CD4-positive, alpha-beta memory T cell (primary cell): ENCODE measurements at places on chromosomes 5 and 9.

- peaks cover 24% of the 10 kb centered on the region for H3K36me3 ChIP-seq
- H3K4me1 ChIP-seq: peaks cover 89% of the 10 kb centered on the region
- no peaks in the 10 kb centered on the region for H3K27me3 ChIP-seq
- peak overlapping the region; percentile 30 for H3K27ac ChIP-seq
- no peak for DNase-seq
These were observed 1.7 kb downstream of the SMIM33 start for GRCh38 chr5:139472386-139473030.

DNA sequence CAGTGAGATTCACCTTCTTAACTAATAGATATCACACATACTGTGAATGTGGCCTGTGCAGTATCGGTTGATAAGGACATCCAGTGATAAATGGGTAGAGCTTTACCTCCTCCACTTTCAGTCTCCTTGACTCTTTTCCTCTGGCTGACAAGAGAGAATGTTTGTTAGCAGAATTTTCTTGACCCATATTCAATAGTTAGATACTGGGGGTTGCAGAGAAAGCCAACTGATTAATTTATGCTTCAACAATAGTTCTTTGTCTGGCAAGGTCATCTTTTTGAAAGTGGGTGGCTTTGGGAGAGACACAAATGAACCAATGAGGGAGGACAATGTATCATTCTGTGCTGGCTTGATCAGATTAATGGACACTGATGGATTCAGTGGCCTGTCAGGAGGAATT is 30.3 kb downstream of the TTC23L start:
- no peaks in the 10 kb centered on the region for H3K36me3 ChIP-seq
- no peaks in the 10 kb centered on the region for H3K27me3 ChIP-seq
- no peak overlapping the region for H3K4me3 ChIP-seq
- DNase-seq: no peak
- no peak overlapping the region for H3K27ac ChIP-seq

DNA sequence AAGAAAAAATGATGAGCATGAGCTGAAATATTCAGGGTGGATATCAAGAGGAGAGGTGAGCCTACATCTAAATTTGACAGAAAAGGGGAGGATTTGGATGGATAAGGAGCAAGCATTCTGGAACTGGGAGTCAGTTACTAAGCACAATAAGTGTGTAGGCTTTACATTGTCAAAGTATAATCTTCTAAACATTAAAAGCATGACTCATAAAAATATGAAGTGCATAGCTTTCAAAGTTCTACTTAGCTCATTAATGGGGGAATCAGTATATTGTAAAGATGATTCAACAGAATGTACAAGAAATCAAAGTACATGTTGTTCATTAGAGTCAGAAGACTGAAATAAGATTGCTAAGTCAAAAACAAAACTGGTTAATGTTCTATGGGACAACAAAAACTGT is 248.0 kb upstream of the GAS1 start:
- no peaks in the 10 kb centered on the region for H3K4me1 ChIP-seq
- no peaks in the 10 kb centered on the region for H3K27me3 ChIP-seq
- no peaks in the 10 kb centered on the region for H3K36me3 ChIP-seq

DNA sequence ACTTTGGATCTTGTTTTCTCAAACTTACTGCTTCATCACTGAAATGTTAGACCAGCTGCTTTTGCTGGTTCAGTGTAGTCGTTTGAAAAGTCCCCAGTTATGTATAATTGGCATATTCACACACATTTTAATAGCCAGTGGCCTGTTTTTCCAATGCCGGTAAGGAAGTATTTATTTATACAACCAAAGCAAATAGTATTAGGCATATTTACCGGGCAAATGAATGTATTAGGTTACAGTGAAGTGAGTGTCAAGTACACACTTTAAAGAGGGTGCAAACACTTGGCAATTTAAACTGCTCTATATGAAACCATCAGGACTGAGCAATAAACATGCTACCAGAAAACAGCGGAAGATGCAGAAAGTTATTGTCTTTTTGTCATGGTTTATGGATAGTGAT is 242.9 kb downstream of the MCTP1 start:
- no peaks in the 10 kb centered on the region for H3K36me3 ChIP-seq
- no peak for DNase-seq
- no peak overlapping the region for H3K27ac ChIP-seq
- no peaks in the 10 kb centered on the region for H3K27me3 ChIP-seq
- H3K4me3 ChIP-seq: no peak overlapping the region

- peaks cover 3% of the 10 kb centered on the region for H3K27me3 ChIP-seq
- H3K4me3 ChIP-seq: no peak overlapping the region
- DNase-seq: no peak
- H3K36me3 ChIP-seq: no peaks in the 10 kb centered on the region
These were observed 5.7 kb downstream of the ASS1 start for GRCh38 chr9:130450344-130451003.

DNA sequence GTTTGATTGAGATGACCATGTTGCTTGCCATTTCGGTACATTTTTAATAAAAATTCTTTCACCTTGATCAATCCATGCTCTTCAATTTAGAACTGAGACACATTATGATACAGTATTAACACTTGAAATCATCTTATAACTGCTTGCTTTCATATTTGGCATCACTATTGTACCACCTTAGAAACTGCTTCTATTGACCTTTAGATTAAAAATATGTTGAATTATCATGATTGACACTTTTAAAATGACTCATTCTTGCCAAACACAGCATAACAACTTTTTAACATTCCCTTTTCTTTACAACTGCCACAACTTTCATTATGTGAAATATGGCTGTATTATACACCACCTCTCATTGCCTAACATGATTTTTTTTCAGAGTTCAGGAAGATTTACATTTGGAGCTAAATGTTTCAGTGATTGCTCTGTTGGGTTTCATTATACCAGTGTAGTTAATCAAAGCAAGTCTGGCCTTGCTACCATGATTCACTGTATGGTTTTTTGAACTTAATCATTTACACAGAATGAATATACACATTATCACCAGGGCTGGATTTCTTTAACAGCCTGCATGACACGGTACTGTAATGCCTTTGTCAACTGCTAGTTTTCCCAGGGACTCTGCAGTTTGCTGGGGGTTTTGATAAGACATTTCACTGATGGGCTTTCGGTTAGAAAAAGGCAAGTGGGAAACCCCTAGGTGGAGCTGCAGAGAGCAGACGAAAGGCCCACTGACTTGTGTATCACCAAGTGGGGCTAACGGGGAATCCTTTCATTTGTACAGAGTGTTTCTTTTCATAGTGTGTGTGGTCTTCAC is 93.6 kb upstream of the TLE4 start:
- no peaks in the 10 kb centered on the region for H3K27me3 ChIP-seq
- H3K4me3 ChIP-seq: no peak overlapping the region
- H3K27ac ChIP-seq: no peak overlapping the region
- DNase-seq: no peak
- H3K4me1 ChIP-seq: no peaks in the 10 kb centered on the region
